ENCODE measurements at places on chromosomes 12 and 14.
A peak's percentile ranks its signal among the peaks of the same experiment; 100 is the strongest.

DNA sequence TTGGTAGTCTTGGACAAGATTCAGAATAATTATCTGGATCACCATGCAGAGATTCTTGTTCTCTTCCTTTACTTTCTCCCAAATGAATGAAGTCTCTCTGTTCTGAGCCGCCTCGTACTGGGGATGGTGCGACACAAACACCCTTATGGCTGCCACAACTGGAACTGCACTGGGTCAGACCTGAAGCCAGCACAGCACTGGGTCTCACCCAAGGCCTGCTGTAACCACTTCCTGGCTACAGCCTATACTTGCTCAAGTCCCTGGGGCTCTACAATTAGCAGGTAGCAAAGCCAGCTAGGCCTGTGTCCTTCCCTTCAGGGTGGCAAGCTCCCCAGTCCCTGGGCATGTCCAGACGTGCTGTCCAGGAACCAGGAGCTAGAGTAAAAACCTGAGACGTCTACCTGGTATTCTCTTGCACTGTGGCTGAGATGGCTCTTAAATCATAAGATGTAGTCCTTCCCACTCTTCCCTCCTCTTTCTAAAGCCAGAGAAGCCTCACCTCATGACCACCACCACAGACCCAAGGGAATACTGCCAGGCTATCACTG lies 27.6 kb downstream of the IFNG start:
- no peak for DNase-seq

DNA sequence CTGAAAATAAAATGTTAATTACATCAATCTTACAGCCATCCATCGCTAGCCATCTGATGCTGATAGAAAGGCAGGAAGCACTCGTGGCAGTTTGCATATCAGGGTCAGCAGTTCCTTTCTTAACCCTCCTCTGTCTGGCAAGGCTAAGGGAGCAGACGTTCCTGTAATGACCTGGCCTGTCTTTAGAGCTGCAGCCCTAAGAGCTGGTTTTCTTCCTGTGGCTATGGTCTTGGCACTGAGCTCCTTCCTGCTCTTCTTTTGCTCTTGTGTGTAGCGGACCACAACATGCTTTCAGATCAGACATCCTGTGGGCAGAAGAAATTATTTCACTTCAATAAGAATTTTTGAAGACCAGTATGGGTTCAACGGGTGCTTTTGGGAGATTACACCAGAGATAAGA lies 170.4 kb downstream of the DAD1 start:
- DNase-seq = no peak

GRCh38 chr14:49362916-49363315 lies 223.3 kb downstream of the RPS29 start:
- no peak for DNase-seq

GRCh38 chr12:20716037-20716436 lies 20.9 kb downstream of the SLCO1C1 start:
- DNase-seq = no peak

- peak; percentile 69 for DNase-seq
These were observed 1.8 kb downstream of the FBXL14 start for GRCh38 chr12:1592444-1593173.

- no peak for DNase-seq
These were observed 120.4 kb downstream of the LRRIQ1 start for GRCh38 chr12:85156569-85156968.

DNA sequence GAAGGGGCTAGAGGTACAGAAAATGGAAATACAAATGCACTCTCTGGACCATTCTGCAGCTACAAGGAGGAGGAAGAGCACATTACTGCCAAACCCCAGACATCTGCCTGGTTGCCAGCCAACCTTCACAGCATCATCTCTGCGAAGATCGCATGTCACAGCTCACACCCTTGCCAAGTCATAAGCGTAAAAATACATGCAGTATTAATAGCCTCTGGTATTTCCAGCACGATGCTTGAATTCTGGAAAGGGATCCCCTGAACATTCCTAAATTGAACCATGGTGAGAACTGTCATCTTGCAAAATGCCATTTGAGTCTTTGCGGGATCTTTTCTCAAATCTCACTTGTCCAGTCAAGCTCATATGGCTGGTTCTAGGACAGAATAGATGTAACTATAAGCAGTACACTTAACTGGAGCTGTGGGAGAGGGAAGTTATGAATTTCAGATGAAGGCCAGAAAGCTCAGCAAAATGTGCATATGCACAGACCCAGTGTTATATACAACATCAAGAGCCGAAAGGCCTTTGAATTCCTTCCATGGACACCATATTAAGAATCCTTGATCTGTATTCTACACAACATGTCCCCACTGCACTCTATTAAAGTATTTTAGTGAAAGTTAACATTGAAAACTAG lies 211.6 kb downstream of the DUSP6 start:
- no peak for DNase-seq

DNA sequence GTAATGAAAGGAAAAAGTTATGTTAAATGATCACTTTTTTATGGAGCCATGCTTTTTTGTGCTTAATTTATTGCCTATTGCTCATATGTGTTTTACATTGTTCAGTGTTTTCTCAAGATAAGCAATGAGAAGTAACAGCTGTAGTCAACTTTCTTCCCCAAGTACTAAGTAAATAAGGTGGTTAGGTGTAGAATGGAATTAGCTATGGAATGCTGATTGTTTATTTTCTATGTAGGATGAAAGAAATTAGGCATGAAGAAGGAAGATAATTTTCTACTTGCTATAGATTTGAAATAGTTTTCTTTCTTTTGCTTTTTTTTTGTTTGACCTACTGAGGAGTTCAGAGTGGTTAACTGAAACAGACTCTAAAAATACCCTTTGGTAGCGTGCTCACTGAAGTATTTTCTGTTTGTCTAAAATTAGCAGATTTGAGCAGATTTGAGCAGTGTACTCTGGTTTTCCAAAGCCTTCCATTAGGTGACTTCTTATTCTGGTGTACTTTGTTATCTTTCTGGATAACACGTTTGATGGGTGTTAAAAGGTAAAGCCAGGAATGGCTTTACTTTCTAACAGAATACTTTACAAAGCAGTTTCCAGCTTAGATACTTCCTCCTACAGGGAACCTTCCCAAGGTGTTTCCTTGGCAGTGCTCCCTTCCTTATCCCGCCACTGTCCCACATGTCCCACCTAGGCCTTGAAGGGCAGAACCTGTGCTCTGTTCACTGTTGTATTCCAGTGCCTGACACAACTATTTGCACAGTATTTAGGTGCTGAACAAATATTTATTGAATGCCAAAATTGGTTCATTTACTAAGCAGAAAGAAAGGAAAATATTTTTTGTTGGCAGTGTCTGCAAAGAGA lies 56.0 kb downstream of the RASSF3 start:
- DNase-seq = no peak

DNA sequence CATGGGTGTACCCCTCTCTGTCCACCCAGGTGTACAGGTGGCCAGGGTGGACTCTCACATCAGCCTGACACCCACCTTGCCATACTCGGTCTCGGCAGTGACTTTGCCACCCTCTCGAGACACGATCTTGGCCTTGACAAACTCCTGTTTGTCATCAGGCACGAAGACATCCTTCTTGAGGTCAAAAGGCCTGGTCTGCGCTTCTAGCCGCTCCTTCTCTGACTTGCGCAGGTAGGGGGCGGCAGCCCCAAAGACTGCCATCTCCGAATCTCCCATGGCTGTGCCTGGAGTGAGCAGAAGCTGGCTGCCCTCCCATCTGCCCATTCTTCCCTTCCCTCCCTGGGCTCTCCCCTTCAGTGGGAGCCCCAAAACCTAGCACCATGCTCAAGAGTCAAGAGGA lies 2.0 kb downstream of the MYH7 start:
- DNase-seq = no peak

- no peak for DNase-seq
These were observed 127.2 kb upstream of the LHX5 start for GRCh38 chr12:113598815-113599406.

- no peak for DNase-seq
These were observed 29.5 kb upstream of the C12orf76 start for GRCh38 chr12:110077800-110078199.

Measured in CD4-positive, alpha-beta T cell treated with Interleukin-21 for 1 hour (primary cell).